ENCODE measurements at places on chromosomes 6 and 20.

- DNase-seq = no peak
These were observed 1.3 kb downstream of the DUSP15 start for GRCh38 chr20:31868853-31869672.

DNA sequence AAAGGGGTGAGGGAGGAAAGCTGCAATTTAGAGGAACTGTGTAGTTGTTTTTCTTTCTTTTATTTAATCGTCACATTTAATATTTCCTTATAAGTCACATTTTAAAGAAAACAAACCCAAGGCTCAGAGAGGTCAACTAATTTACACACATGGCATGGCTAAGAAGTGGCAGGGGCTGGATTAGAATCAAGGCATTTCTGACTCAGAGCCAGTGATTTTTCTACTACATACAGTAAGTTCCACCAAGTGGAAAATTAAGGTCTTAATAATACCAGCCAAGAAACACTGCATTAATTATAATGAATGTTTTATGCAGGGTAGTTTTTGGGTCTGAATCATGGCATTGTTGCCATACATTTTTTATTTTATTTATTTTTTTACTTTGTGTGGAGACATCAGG is 607.7 kb upstream of the CITED2 start:
- no peak for DNase-seq

GRCh38 chr6:146874278-146875018 is 275.7 kb downstream of the ADGB start:
- DNase-seq = no peak

DNA sequence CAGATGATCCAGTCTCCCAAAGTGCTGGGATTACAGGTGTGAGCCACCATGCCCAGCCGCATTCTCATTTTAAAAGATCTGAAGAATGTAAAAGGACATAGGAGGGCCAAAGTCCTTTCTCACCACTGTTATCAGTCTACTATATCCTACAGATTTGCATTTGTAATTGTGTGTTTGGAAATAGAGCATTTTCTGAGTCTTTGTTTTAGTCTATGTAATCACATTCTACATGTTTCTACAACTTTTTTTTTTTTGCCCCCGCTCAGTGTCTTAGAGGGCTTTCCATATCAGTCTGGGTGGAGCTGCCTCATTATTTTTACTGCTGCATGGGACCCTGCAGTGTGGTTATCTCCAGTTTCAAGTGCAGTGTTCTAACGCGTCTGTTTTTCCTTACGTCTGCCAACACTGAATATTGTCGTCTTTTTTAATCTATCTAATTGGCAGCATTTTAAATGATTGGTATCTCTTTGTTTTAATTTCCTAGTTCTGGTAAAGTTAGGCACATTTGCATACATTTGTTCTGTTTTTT is 7.8 kb downstream of the CUL9 start:
- no peak for DNase-seq

DNA sequence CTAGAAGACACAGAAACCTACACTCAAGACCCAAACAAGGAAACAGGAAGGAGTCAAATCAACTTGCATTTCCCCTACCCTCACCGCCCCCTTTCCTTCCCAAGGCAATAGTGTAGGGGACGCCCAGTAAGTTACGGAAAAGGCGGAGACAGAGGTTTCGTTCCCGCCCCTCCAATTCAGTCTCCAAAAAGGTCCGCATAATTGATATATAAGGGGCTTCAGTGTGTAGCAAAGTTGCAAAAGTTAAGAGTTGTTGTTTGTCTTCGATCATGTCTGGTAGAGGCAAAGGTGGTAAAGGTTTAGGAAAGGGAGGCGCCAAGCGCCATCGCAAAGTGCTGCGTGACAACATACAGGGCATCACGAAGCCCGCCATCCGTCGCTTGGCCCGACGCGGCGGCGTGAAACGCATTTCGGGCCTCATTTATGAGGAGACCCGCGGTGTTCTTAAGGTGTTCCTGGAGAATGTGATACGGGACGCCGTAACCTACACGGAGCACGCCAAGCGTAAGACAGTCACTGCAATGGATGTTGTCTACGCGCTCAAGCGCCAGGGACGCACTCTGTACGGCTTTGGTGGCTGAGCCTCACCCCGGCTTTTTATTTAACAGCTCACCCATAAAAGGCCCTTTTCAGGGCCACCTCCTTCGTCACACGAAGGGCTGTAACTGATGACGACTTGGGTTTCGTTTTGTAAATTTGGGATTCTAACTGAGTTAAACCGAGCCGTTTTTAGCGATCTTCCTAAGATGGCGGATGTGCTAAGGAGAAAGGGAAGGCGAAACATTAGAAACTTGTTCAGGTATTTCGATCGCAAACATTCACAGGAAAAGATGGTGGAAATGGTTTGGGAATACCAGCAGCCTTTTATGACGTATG is 124.6 kb upstream of the BTN3A2 start:
- DNase-seq = peak; percentile 67

DNA sequence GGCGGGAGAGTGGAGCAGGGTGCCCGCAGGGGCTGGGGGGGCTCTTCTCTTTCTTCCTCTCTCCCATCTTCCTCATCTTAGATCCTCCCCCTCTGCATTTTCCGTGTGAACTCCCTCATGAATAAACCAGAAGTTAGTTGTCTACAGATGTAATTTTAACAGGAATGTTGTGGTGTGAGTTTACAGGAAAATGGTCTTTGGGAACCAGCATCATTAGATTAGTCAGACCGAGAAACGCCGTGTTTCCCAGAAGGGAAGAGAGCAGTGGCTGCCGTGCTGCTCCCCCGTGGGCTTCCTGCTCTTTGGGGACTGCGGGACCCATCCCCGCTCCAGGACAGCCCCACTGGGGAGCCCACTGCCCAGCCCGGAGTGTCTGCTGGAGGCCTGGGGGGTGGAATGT is 3.4 kb downstream of the MYT1 start:
- no peak for DNase-seq

GRCh38 chr6:37232430-37233017 is 25.0 kb upstream of the TBC1D22B start:
- DNase-seq = no peak

DNA sequence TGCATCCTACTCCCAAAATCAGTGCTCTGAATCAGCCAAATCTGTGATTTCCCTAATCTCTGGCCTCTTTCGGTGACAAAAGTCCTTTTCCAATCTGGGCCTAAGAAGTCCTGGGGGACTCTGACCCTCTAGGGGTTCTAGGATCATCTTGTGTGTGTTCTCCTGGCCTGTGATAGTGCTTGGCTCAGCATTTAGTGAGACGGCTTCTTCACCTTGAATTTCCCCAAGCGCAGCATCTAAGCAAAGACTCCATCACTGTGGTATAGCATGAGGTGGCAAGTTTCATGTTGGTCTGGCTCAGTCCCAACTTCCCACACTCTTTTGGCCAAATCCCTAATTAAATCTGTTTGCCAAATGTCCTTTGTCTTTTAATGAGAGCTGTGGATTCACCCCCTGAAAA is 12.1 kb upstream of the IL17A start:
- no peak for DNase-seq

- DNase-seq = no peak
These were observed 127.3 kb downstream of the DLL1 start for GRCh38 chr6:170163405-170164170.

DNA sequence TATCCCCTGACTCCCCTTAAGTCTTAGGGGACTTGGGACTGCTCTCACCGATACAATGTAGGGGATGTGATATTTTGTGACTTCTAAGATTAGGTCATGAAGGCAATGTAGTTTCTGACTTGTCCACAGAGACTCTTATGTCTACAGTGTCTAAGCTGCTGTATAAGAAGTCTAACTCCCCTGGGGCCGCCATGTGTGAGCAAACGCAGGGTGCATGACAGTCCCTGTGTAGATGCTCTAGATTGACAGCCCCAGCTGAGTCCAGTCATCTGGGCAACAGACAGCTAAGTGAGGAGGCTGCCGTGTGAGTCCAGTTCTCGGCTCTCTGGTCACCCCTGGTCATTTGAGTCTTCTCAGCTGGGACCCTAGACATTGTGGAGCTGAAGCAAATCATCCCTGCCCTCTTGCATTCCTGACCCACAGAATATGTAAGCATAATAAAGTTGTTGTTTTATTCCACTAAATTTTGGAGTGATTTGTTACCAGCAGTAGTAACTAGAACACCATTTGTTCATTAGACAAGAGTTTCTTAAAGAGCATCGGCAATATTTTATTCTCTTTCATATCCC is 743.3 kb upstream of the CHD6 start:
- no peak for DNase-seq

DNA sequence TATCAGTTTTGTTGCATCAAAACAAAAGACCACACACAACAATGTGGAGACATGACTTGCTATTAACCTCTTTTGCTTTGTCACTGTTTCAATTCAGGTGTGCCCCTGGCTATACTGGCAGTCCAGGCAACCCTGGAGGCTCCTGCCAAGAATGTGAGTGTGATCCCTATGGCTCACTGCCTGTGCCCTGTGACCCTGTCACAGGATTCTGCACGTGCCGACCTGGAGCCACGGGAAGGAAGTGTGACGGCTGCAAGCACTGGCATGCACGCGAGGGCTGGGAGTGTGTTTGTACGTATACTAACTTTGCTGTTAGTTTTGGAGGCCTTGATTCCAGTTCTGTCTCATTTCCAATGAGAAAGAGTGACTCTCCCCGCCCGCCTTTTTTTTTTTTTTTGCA is 356.9 kb downstream of the ARHGAP18 start:
- DNase-seq = no peak

- DNase-seq = no peak
These were observed 19.4 kb upstream of the CCM2L start for GRCh38 chr20:31990641-31991338.

DNA sequence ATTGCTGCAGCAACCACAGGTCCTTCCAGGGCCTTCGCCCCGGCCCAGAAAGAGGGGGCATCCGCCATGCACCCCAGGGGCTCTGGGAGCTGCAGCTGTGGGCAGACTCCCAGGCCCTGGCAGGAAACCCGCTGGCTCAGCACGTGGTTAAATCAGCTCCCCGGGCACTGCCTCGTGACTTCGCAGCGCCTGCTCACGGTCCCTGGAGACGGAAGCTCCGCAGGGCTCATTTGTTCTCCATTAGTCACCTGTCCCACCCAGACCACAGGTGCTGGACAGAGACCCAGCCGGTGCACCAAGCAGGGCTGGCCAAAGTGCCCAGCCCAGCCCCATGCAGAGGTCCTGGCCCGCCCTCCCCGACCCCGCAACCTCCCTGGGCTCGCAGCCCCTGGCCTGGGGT is 14.7 kb downstream of the KCNQ2 start:
- no peak for DNase-seq

DNA sequence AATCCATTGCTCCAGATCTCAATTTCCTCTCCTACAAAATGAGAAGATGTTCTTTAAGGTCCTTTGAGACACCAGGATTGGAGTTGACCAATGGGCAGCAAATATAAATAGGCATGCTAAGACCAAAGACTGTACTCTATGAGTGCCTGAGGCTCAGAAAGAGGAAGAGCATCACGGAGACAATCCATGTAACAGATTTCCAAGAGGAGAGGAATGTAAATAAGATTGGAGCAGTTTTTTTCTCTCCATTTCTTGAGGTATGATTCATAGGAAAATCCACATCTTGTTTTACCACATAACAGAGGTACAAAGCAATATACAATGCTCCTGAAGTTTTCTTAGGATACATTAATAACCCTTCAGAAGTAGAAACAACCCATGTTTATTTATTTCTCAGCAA is 109.8 kb downstream of the UBE3D start:
- no peak for DNase-seq

- peak; percentile 49 for DNase-seq
These were observed 12.7 kb upstream of the BAK1 start for GRCh38 chr6:33592595-33593413.

DNA sequence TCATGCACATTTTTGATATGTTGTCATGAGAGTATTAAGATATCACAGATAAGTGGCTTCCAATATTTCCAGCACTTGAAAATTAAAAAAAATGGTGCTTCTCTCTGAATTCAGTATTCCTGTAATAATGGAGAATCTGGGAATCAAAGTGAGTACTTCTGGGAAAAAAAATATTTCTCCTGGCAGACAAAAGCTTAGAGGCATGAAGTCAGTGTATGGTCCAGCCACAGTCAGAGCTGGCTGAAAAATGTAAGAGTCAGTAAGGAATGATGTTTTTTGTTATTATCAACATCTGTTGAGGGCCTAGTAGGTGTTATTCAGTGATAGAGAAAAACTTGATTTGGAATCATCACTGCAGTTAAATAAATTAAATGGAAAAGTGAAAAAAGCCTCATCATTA is 3.2 kb upstream of the RFPL4B start:
- no peak for DNase-seq

GRCh38 chr6:126042001-126042419 is 55.7 kb downstream of the TRMT11 start:
- no peak for DNase-seq

GRCh38 chr6:45086360-45087084 is 241.6 kb upstream of the RUNX2 start:
- no peak for DNase-seq
